EH (cell line): ENCODE measurements at places on chromosomes 5 and 9.

GRCh38 chr9:126523611-126524111, 90.1 kb upstream of the LMX1B start:
- no peak for DNase-seq

- DNase-seq: no peak
These were observed 708.8 kb downstream of the PTPRD start for GRCh38 chr9:9904041-9904440.

- no peak for DNase-seq
These were observed 7.3 kb downstream of the GBA2 start for GRCh38 chr9:35741740-35742139.

- DNase-seq: peak; percentile 64
These were observed 1.0 kb downstream of the TLE4 start for GRCh38 chr9:79572608-79573411.

DNA sequence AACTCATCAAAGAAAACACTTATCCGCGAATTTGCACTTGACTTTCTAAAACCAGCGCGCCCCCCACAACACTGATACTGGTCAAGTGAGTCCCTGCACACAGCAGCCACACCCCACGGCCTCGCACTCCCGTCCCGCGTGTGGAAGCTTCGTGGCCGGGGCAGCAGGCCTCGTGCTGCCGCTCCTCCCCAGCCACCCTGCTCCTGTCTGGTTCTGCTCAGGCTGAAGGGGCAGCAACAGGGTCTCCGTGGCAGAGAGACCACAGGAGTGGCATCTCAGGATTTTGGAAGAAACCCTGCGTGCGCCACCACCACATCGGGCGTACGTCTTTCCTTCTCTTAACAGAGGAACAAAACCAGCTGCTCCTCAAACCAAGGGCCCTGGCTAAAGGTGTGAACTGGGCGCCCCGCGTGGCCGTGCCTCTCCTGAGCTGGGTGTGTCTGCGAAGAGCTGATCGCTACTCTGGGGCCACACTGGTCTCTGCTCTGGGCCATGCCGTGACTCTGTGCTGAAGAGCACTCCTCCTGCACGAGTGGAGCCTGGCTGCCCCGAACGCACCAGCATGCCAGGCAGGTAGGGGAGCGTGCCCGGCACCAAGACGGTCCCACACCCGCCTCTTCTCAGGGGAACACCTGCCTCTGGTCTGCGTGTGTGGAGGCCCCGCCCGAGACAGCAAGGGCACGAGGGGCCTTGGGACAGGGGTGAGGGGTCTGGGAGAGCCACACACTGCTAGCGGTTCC, 17.4 kb upstream of the LHX3 start:
- no peak for DNase-seq

DNA sequence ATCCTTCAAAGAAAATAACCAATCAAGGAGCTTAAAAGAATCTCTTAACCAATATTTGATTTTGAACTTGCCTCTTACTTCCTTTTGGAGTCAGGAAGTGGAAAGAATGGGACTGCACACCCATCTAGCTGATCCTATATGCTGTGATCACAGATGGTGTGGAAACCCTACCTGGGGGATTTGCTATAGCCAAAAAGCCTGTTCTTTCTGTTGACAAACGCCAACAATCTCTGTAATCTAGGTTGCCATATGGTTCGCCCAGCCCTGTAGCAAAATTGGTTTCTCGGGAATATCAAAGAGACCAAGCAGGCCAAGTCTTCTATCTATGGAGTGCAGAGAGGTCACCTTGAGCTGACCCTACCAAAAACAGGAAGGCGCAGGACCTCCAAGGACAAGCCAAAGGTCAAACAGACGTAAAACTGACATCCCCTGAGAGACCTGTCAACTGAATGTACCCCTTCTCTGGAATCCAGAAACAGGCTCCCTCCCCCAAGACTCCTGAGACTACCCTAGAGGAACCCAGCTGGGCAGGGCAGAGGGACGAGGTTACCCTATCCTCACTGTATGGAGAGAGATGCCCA, 19.4 kb downstream of the NRG2 start:
- DNase-seq: no peak

DNA sequence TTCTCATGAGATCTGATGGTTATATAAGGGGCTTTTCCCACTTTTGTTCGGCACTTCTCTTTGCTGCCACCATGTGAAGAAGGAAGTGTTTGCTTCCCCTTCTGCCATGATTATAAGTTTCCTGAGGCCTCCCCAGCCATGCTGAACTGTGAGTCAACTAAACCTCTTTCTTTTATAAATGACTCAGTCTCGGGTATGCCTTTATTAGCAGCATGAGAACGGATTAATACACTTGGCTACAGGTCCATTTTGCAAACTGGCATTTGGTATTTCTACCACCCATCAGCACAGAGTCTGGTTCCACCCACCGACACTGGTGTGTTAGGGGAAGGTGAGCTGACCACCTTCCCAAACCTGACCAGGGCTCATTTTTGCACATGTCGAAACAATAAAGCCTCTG, 47.9 kb upstream of the RARS1 start:
- DNase-seq: peak; percentile 15

- DNase-seq: no peak
These were observed 148.7 kb downstream of the OXCT1 start for GRCh38 chr5:41721516-41721915.

GRCh38 chr9:14146201-14146874, 167.6 kb downstream of the NFIB start:
- DNase-seq: no peak

- no peak for DNase-seq
These were observed 27.9 kb upstream of the GLDC start for GRCh38 chr9:6673326-6674025.

DNA sequence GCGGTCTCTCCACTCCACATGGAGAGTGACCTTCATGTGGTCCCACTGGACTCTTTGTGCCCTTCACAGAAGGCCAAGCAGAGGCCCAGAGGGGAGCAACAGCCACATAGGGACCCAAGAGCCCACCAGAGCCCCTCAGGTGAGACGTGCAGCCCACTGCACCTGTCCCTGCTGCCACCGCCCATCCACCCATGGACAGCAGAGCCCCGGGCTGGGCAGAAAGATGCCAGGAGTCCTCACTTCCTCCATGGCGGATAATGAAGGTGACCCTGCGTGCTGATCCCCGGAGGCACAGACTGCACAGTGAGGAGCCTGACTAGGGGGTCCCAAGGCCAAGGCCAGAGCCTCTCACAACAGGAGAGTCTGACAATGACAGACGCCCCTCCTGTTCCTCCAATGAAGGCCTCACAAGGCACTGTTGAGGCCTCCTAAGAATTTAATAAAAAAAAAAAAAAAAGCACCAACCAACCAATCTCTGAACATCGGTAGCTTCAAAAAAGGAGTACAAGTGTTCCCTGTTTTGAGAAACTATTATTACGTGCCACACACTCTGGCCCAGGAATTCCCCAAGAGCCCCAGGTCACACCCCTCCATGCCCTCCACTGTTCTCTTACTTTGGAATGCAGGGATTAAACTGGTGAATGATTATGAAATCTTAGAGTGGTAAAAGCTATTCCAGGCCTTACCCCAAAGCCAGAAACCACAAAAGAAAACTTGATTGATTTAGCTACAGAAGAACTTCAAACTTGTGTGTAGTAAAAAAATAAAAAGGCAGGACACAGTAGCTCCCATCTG, 2.8 kb upstream of the PPP1R26 start:
- peak; percentile 37 for DNase-seq

- no peak for DNase-seq
These were observed 404.8 kb downstream of the ARHGEF28 start for GRCh38 chr5:74030821-74031220.

- no peak for DNase-seq
These were observed 68.9 kb upstream of the GOLM1 start for GRCh38 chr9:86168256-86168655.

GRCh38 chr9:124769549-124770358, 1.4 kb downstream of the NR6A1 start:
- peak; percentile 52 for DNase-seq

GRCh38 chr5:140205952-140206351, 31.0 kb downstream of the CYSTM1 start:
- DNase-seq: no peak

GRCh38 chr5:174281855-174282254, 236.3 kb downstream of the NSG2 start:
- DNase-seq: no peak

- peak; percentile 57 for DNase-seq
These were observed 480.0 kb downstream of the NR2F1-AS1 start for GRCh38 chr5:93100976-93101375.

DNA sequence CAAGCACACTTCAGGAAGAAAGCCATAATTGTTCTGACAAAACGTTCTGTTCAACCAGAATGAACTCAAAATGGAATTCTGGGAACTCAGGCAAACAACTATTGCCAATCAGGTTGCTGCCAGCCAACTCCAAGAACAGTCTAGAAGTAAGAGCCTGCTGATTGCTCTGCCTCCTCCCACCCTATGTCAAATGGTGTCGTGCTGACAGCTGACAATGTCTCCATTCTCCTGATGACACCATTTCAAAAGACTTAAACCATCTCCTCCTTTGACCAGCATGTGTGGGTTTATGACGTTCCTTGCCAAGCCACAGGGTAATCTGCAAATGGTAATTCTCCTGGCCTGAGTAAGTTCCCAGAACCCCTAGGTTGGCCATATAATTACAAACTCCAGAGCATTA, 21.9 kb upstream of the PLIN2 start:
- no peak for DNase-seq

DNA sequence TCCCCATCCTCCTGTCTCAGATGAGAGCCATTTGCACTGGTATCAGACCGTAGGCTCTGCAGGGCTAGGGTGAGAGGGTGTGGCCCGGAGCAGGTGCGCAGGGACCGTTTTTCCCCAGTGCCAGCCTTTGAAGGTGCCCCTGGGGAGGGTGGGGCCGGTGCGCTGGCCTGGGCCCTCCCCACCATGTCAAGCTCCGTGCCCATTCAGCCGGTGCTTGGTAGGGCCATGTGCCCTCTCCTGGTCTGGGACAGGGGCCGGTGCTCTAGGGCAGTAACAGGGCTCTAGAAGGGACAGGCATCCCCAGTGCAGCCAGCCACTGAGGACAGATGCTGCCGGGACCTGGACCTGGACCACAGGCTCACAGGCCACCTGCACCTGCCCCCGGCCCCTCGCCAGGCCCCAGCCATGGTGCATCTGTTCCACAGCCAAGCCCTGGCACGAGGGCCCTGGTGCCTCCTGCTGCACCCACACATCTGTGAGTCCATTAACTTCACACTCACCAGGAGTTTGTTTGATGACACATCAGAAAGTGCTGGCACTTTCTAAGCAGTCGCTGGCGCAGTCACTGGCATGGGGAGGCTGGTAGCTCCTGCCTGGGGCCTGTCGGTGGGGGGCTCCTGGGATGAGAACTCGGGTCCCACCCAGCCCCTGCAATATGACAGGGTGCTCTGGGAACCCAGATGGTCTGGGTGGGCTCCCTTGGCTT, 5.0 kb upstream of the QRFP start:
- DNase-seq: no peak

GRCh38 chr5:78922879-78923621, 62.1 kb downstream of the ARSB start:
- no peak for DNase-seq

DNA sequence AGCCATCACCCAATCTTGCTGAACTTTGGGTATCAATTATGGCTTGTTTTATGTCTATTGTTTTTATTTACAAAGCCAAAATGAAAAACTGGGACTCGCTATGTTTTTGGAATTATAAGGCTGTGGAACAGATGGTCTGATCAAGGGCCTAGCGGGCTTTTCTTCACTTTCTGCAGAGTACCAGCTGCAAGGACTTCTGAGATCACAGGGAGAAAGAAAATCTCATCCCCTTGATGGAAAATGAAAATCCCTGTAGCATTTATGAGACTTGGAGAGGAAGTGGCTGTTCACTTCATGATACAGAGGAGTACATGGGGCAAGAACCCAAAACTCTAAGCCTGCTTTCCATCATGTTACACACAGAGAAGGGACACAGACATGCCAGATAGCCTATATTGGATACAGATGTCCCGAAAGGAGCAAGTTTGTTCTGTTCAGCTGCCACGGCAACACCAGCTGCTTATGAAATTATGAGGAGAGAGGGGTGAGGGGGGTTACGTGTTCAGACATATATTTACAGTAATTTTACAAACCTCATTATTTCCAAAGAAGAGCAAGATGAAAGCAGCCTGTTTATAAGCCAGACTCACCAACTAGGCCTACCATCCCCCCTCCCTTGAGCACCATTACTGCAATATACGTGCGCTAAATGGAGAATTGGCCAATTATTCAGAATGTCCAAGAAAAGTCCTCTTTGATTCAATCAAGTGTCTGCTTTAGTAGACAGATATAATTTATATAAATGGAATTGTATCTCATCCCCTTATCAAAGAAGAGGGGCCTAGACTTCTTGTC, 220.0 kb downstream of the MARCHF11 start:
- no peak for DNase-seq

DNA sequence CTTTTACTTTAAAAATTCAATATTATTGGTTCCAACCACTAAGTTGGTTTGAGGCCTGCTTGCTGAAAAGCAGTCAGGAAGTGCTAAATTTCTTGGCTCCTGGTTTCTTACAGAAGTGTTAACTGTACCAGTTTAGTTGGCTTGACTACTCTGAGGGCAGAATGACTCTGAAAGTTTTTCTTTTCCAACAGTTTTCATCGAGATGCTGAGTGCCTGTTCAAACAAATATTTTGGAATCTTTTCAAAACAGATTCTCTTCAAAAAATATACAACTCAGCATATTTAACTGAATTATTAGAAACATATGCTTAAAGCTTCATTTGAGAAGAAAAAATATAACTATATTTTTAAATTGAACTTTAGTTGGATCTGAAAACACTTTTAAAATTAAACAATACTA, 37.0 kb downstream of the SLC38A9 start:
- DNase-seq: peak; percentile 21

DNA sequence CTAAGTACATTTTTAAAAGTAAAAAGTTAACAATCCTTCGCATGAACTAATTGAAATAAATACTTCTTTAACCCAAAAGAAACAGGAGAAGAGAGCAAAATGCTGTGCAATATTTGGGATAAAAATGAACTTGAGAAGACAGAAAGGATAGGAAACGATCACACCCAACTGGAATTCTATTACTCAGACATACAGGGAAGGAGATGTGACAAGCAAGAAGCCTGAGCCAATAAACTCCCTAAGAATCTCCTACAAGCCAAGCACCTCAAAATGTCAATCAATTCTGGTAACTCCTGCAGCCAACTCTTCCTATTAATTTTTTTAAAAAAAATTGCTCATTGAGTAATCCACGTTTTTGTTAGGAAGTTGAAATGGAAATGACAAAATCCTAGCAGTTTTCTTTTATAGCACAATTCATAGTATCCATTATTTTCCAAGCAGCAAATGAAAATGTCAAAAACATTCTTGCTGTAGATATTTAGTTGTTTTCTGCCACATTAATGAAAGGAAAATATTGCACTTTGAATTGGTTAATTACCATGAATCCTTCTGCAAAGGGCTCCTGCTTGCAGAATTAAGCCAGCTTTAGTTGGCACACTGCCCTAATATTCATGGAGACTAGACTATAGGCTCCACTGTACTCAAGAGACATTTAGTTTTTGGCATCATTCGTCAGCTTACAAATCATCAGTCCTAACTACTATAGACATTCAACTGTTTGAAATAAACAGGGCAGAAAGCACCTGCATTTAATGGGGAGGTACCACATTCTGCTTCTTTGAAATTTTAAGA, 89.0 kb downstream of the RFX3 start:
- DNase-seq: peak; percentile 59
